HFF-Myc (cell line): ENCODE measurements at places on chromosomes 11 and 22.
A peak's percentile ranks its signal among the peaks of the same experiment; 100 is the strongest.

DNA sequence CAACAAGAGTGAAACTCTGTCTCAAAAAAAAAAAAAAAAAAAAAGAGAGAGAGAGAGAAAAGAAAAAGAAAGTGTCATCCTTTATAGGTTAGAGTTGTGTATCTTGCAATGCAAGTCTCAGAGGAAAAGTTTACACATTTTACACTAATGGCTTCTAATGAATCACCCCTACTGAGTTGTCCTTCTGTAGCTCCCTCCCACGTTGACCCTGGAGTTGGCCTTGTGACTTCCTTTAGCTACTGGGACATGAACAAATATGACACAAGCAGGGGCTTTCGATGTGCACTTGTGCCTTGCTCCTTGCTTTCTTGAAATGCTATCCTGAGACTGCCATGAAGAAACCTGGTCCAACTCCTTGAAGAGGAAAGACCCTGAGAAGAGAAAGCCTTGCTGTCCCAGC is 2.4 kb upstream of the SMCO4 start:
- no peak for DNase-seq

- DNase-seq: no peak
Observed at GRCh38 chr11:2186669-2187279, 15.2 kb upstream of the TH start.

DNA sequence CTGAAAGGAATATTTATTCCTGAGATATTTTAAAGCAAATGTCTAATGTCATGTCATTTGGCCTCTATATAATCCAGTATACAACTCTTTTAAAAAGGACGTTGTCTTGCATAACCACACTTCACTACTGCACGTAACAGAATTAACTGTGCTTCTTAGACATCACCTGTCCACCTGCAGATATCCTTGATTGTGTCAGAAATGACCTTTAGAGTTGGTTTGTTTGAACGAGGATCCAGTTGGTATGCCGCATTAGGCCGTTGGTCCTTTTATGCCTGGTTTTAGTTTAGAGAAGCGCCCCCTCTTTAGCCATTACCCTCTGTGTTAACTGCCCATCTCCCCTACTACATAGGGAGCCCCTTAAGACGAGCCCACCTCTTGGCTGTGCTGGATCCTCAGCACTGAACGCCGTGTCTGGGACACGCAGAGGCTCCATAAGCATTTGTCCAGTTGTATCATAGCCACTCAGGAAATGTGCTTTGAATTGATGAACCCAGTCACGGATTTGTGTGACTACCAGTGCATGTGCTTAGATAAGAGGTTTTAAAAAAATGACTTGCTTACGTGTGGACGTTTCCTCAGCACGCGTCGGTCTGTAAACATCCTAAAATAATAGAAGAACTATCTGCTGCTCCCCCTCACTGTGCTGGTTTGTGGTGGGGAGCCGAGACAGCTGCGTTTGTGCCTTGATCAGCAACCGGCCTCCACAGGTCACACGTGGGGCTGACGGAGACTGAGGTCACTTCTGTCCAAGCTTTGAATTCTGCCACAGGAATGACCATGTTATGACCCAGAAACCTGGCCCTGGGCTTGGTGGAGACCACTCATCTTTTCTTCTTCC is 4.0 kb downstream of the MICAL2 start:
- DNase-seq: no peak

DNA sequence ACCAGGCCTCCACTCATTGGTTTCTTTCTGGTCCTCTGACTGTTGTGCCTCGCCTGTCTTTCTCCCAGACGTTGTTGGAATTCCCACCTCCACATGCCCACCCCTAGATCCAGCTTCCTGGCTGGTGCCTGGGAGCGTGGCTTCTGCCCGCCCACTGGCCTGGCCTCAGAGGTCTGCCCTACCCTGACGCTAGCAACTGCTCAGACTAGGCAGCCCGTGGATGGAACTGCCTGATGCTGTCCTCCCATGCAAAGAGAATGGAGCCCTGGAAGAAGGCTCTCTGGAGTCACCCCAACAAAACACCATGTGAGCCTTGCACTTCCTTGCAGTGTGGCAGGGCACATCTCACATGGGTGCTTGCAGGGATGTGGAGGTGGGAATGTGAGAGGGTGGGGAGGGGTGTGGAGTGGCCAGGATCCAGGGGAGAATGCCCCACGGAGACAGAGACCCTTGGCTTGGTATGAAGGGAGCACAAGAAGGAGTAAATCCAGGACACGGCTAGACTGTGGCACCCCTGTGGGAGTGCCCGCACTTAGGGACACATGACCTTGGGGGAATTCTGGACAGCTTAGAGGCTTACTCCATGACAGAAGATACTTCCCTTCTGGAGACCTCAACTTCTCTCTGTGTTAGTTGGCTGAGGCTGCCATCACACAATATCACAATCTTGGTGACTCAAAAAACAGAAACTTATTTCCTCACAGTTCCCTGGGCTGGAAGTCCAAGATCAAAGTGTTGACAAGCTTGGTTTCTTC is 22.5 kb upstream of the ADA2 start:
- DNase-seq: no peak

DNA sequence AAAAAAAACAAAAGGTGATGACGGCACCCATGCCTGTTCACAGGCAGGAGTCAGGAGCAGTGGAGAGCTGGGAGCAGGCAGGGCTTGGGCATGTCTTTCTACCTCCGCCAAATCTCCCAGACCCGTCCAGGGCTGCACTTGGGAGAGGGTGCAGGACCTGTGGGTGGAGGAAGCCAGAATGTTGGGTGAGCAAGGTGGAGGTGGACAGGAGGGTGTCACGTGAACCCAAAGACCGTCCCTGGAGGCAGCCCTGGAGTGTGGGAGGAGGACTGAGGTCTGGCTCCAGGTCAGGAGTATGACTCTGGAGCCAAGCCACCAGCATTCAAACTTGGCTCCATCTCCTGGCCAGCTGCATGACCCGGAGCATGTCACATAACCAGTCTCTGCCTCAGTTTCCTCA is 26.6 kb upstream of the RELT start:
- no peak for DNase-seq

DNA sequence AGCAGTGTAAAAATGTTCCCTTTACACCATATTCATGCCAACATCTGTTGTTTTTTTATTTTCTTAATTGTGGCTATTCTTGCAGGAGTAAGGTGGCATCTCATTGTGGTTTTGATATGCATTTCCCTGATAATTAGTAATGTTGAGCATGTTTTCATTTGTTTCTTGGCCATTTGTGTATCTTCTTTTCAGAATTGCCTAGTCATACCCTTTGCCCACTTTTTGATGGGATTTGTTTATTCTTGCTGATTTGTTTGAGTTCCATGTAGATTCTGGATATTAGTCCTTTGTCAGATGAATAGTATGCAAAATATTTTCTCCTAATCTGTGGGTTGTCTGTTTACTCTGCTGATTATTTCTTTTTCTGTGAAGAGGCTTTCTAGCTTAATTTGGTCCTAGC is 98.9 kb upstream of the SERPIND1 start:
- no peak for DNase-seq

DNA sequence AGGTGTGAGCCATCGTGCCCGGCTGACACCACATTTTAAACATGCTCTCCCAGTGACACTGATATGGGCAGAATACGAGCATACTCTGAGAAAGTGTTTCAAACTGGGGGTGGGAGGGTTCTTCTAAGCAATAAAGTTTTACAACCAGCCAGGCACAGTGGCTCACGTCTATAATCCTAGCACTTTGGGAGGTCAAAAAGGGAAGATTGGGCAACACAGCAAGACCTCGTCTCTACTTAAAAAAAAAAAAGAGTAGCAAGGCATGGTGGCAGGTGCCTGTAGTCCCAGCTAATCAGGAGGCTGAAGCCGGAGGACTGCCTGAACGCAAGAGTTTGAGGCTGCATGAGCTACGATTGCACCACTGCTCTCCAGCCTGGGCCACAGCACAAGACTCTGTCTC is 2.2 kb downstream of the GANAB start:
- no peak for DNase-seq

GRCh38 chr11:2703363-2704141 is 3.8 kb upstream of the KCNQ1OT1 start:
- no peak for DNase-seq

GRCh38 chr11:36383195-36383594 is 87.1 kb downstream of the PRR5L start:
- no peak for DNase-seq

- no peak for DNase-seq
Observed at GRCh38 chr11:75981546-75981945, 166.5 kb downstream of the UVRAG start.

DNA sequence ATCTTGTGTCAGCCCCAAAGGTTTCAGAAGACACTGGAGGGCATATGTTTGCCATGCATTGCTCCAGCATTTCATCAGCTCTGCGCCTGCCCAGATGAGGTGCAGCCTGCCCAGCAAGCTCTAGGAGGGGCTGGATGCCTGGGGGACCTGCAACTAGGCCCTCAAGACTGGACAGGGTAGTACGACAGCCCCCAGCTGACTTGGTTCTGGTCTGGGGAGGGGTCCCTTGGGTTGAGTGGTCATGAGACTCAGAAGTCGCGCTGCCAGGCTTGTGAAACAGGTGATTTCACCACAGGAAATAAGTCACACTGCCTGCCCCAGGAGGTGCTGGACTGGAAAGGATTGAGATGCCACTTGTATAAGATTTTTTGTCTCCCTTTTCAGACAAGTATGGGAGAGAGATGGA is 23.4 kb downstream of the TPBGL start:
- no peak for DNase-seq

GRCh38 chr11:116866804-116867455 is 29.5 kb upstream of the APOA1 start:
- no peak for DNase-seq

DNA sequence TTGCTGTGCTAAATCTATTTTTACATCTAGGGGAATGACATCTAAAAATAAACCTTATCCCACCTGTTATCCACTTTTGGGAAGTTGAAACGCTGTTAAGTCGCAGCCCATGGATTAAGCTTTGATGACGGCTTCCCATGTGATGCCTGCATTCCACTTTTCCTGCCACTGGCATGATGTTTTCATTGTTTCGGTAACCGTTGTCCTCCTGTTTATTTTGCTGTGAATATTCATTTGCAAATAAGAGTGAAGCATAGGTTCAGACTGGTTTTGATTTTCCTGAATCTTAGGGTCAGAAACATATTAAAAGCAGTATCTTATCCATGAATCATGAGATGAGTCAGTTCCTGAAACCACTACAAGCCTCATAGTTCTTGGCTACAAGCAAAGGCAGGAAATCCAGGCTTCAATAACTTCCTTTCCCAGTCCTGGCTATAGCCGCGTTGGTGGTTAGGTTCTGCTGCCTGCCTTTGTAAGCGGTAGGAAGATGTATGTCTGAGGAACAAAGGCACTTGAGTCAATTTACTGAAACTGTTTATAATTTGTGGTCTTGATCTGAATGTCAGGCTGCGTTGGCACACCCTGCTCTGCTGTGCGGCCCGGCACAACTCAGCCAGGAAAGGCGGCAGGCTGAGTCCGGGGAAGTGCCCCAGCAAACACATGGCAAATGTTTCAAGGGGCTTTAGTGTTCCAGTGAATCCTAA is 19.4 kb downstream of the TEAD1 start:
- peak; percentile 98 for DNase-seq

DNA sequence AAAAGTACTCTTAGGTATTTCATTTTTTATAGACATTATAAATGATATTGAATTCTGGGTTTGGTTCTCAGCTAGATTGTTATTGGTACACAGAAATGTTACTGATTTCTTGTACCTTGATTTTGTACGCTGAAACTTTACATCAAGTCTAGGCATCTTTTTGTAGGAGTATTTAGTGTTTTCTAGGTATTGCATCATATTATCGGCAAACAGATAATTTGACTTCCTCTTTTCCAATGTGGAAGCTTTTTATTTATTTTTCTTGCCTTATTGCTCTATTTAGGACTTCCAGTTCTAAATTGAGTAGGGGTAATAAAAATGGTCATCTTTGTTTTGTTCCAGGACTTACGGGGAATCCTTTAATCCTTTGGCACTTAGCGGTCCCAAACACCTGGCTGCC is 676.6 kb upstream of the CCDC179 start:
- DNase-seq: no peak

DNA sequence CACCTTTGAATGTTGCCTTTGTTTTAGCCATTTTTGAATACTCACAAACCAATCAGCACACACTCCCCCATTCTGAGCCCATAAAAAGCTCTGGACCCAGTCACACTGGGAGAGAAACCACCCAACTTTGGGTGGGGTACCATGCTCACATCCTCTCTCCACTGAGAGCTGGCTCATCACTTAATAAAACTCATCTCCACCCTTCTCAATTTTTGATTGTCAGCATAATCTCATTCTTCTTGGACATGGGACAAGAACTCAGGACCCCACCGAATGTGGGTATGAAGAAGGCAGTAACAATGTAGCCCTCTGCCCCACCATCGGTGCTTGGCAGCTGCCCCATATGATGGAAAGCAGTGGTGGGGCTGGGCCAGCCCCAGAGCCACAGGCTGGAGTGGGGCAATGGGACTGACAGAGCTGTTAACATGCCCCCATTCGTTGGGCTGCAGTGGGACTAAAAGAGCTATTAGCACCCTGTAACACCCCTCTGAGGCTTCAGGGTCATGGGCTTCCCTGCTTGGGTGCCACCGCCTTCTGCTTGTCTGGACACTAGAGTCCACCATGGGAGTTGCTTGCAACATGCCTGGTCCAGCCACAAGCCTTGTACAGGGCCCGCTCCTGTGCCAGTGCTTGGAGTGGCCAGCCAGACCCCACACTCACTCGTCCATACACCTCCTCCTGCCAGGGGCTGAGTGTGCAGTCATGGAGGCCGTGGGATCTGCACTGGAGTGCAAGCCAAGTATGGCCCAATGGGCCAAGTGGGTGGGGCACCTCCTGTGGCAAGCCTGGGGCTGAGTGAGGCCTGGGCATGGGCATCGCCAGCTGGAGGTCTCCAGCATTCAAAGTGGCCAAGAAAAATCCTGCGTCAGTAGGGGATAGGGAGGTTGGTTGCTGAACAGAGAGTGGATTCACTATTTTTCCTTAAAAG is 471.1 kb downstream of the TBC1D22A start:
- DNase-seq: no peak

- DNase-seq: no peak
Observed at GRCh38 chr22:25658633-25659032, 83.4 kb upstream of the MYO18B start.

GRCh38 chr11:26134481-26135355 is 197.2 kb upstream of the ANO3 start:
- DNase-seq: no peak

DNA sequence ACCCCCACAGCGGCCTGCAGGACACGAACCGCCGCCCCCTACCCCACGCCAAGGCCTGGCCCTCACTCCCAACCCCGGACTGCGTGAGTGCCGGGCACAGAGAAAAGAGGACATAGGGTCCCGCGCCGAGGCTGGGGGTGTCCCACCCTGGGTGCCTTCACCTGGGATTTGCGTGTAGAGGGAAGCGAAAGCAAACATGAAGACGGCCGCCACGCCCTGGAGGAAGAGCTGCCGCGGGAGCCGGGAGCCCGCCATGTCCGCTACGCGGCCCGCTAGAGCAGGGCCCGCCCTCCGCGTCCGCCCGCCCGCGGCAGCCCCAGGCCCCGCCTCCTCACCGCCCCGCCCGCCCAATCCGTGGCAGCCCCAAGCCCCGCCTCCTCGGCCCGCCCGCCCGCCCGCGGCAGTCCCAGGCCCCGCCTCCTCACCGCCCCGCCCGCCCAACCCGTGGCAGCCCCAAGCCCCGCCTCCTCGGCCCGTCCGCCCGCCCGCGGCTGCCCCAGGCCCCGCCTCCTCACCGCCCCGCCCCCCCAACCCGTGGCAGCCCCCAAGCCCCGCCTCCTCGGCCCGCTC is at the start of gene LMF2:
LMF2 (minus strand) TSS at position 282 of the 570 bp plus-strand sequence; CDS start at position 255, 27 bp downstream.
- no peak for DNase-seq

GRCh38 chr22:29797351-29797750 is 30.2 kb downstream of the UQCR10 start:
- DNase-seq: no peak

- no peak for DNase-seq
Observed at GRCh38 chr22:19958083-19959042, 16.7 kb upstream of the TXNRD2 start.
